Stimulated activated naive CD4-positive, alpha-beta T cell treated with Interleukin-2 at 50 U/mL for 16 hours (primary cell): ENCODE measurements at places on chromosomes 6 and 20.

GRCh38 chr6:11459079-11459610 lies 78.4 kb upstream of the TMEM170B start:
- DNase-seq: no peak

- no peak for DNase-seq
These were observed 68.5 kb downstream of the DNAH8 start for GRCh38 chr6:38783443-38784228.

GRCh38 chr20:63915471-63915870 lies 20.5 kb downstream of the DNAJC5 start:
- no peak for DNase-seq

DNA sequence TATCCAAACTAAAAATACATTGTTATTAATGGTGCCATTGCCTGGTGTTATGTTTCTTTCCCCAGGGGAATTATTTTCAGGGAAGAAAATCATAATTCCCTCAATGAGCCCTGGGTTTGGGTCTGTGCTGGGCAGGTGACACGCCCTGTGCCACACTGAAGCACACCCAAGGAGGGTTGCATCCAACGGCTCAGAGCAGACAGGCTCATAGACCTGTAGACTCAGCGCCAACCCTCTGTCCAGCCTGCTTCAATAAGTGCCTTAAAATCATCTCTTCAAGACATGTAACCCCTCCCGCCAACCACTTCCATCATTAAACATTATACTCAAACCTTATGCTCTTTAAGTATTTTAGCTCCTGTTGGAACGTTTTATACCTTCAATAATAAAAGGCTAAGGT lies 225.3 kb upstream of the CDH4 start:
- no peak for DNase-seq

GRCh38 chr6:14925699-14926026 lies 320.2 kb upstream of the JARID2 start:
- no peak for DNase-seq

GRCh38 chr20:46088409-46089166 lies 1.2 kb downstream of the NCOA5 start:
- no peak for DNase-seq

DNA sequence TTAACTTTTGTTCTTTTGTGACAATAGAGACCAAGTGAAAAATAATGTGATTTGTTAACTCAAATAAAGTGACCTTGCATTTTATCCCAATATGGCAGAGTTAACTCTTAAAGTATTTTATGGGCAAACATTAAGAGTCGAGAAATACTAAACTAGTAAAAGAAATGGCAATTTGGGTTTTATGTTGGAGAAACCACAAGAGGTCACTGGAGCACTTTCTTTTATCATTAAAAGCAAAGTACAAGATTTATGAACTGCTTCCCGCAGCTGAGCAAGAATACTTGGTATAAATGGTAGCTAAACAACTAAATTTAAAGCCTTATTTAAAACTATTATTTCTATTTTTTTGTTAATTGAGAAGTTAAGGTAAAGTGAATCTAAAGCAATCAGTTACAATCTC lies 33.5 kb upstream of the MCM9 start:
- DNase-seq: no peak

DNA sequence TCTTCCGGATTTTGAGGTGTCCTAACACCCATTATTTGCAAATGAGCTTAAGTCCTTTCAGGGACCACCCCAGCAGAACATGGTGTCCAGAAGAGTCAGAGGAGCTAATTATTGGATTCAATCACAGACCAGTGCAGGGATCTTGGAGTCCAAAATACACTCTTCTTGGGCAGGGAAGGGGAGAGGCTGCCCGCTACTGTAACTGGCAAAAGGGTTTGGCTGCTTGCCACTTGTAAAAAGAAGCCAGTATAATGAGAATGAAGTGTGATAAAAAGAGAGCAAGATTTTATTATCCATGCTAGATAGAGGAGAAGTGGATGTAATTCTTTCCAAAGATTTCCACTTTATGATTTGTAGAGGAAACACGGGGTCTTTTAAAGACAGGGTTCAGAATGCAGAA lies 19.3 kb downstream of the SPINT3 start:
- DNase-seq: no peak

DNA sequence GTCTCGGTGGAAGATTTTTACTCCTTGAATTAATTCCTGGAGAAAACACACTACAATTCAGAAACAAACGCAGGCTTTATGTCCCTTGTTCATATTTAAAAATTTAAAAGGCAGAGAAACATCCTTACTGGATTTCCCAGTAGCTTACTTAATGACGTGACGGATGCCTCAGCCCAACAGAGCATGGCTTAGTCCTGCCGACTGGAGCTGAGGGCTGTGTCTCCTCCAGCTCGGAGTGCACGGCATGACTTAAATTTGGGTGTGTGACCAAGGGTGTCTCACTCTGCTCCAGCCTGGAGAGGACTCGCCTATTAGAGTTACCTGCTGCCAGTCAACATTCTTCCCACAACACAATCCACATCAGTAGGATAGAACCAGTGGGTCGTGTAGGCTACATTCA lies 107.1 kb downstream of the PSMB1 start:
- DNase-seq: no peak

DNA sequence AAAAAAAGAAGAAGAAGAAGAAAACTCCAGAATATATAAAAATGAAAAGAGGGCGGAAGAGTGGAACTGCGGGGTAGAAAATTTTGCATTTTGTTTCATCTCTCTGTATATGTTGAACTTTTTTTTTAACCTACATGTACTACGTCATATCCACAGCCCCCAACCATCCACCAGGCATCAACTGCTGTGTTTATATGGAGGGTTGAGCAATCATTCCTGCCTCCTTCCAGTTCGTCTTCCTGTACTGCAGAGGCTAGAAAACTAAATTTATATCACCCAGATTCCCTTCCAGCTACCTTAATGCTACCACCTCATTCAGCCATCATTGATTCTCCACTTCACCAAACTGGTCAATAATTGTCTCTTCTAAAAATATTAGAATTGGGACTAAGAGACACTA lies 9.5 kb upstream of the SIGLEC1 start:
- no peak for DNase-seq

GRCh38 chr6:135053406-135053805 lies 1.2 kb downstream of the HBS1L start:
- DNase-seq: no peak

DNA sequence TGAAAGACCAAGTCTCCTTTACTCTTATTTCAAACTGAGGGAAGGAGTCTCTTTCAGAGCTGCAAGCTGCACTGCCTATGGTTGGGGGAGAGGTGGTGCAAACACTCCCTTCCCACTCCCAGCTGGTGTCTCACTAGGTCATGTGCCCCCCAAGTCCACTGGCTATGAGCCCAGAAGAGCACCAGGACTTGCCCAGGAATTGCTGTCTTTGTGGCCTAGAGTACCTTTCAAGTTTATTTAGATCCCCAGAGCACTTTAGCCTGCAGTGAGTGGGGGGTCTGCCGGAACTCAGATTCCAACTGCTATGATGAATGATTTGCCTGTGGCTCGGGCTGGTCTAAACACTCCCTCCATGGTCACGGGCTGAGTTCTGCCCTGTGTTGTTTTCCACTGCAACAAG lies 192.6 kb upstream of the CITED2 start:
- no peak for DNase-seq

DNA sequence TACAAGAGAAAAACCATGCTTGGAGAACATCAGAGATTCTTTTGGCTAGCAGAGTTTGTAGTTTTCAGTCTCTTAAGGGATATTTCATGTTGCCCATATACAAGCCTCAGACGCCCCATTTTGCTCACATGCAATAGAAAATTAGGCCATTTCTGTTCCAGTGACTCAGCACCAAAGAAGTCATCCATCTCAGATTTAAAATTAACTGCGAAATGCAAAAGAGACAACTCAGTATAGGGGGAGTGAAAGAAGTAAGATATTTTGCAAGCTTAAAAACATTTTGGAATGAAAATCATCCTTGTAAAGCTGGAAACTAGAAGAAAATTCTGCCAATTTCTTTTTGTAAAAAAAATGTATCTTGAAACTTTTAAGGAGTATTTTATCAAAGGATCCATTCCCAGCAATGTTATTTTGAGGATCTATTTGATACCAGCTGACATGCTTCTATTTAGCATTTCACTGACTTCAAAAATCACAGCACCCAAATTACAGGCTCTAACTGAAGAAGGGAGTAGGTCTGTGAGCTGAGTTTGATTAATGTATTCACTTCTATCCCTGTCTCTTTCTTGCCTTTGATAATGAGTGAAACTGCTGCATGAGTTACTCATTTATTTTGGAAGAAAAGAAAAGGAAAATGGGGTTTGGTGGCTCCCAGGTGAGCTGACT lies 223.7 kb upstream of the SULF2 start:
- DNase-seq: no peak

DNA sequence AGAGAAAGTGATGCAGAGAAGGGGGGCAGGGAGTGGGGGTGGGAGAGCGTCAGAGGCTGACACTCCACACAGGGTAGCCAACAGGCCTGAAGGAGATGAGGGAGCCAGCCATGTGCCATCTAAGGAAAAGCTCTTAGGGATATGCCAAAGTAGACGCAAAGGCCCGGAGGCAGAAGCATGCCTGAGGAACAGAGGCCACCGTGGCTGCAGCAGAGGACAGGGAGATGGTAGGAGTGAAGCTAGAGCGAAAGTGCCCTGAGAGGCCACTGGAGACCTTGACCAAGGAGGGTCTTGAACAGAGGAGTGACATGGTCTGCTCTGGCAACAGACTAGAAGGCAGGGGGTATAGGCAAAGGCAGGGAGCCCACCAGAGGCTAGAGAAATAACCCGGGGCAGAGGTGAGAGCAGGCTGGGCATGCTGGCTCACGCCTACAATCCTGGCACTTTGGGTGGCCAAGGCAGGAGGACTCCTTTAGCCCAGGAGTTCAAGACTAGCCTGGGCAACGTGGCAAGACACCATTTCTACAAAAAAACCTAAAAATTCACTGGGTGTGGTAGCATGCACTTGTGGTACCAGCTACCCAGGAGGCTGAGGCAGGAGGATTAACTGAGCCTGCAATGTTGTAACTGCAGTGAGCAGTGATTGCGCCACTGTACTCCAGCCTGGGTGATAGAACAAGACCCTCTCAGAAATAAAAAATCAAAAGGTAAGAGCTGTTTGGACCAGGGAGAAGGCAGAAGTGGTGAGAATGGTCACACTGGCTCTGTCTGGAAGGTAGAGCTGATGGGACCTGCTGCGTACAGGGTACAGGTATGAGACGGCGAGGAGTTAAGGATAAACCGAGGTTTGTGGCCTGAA lies 6.3 kb downstream of the RRBP1 start:
- no peak for DNase-seq

DNA sequence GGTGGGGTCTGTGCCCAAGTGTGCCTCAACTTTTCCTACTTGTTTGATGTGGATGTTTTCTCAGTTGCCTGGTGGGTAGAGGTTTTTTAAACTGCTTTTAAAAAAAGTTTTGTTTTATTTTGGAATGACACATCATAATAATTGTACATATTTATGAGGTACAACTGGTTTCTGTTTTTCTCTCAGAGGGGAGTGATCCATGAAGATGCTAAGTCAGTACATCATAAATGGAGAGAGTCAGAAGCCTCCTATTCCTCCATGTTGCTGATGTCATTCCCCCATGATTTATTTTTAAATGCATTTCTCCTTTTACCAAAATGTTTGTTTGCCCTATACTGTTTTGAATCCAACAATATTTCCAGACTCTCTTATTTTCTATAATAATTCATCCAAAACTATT lies 77.3 kb upstream of the CLVS2 start:
- no peak for DNase-seq

DNA sequence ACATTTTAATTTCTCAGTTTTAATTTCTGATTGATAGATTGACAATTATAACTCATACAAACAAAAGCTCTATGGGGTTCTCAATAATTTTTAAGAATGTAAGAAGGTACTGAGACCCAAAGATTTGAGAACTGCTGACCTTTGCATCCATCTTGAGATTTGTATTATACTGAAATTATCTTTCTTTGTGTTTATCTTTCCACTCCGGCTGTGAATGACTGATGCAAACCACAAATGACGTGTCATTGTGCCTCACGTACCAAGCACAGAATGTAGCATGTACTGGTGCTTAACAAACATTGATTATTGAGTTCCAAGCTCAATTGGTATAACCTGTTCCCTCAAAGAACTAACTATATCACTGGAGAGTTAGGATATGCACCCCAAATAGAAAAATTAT lies 152.1 kb upstream of the SMLR1 start:
- no peak for DNase-seq

- no peak for DNase-seq
These were observed 532 bp upstream of the NPBWR2 start for GRCh38 chr20:64107736-64108457.

- no peak for DNase-seq
These were observed 13.6 kb downstream of the PDE10A start for GRCh38 chr6:165649166-165650137.

GRCh38 chr6:144062786-144063185 lies 32.6 kb downstream of the SF3B5 start:
- DNase-seq: no peak

DNA sequence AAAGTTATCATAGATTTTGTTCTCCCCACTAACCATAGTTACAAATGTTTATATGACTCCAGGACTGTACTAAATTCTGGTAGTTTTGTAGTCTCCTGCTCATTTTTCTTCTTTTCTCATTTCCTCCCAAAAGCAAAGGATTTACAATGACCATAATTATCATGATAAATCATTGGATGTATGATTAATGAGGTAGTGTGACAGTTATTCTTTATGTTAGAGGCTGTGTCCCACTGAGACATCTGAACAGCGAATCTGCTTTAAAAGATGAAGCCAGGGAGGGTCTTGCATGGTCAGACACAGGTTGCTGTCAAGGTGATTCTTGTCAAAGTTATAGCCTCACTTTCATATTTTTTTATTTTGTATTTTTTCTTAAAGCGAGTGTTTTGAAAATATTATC lies 285.2 kb upstream of the STXBP5 start:
- DNase-seq: no peak

GRCh38 chr6:166106076-166106686 lies 61.5 kb downstream of the TBXT start:
- DNase-seq: peak; percentile 46

- no peak for DNase-seq
These were observed 177.8 kb downstream of the EDN1 start for GRCh38 chr6:12467706-12468670.

DNA sequence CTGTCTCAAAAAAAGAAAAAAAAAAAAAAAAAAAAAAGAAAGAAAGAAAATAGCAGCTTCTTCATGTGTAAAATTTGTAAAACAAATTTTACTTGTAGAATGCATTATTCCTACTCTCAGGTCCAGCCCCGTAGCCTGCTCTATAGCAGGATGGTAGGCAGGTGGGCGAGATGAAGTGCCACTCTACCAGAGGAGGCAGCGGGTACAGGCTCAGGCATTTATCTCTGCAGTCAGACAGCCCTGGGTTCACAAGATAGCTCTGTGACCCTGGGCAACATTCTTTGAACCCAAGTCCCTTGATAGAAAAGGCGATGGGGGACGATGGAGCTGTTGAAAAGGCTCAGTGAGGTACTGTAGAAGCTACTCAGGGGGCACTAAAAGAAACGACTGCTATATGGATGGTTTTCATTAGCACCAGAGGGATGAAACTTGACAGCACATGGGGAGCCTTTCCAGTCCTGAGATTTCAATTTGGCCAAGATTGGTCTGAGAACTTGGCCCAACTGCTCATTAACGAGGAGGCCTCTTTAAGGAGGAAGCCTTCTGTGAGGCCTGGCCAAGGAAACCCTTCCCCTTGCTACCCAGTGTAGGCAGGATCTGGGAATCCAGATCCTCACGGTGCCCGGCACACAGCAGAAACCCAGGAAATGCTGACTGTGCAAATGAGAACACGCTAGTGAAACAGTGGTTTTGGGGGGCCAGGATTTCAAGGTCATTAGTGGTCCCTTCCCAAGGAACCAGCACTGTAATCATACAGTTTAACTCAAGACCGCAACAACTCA lies 63.1 kb downstream of the MYH7B start:
- DNase-seq: no peak

- DNase-seq: no peak
These were observed 18.4 kb upstream of the PRND start for GRCh38 chr20:4703281-4703676.

GRCh38 chr6:144400321-144400720 lies 115.2 kb downstream of the UTRN start:
- no peak for DNase-seq
